Memory B cell (primary cell): ENCODE measurements at places on chromosomes 11 and 22.

DNA sequence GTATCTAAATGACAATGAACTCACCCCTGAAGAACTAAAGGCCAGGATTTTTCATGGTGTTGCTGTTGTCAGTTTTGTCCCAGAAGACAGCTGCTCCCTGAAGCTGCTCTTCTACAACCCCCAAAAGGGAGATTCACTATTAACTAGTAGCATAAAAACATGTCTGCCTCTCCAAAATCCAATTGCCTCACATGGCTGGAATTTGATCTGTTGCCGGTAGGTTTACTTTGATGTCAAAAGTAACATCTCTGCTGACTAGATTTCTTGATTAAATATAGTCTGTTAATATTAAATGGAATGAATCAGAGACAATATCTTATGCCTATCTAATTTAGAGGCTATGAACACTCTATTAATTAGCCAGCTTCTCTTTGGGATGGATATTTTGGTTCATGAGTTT lies 425.4 kb downstream of the ETS1 start:
- H3K4me1 ChIP-seq, result peaks cover 3% of the 10 kb centered on the region
- DNase-seq, result no peak
- H3K27ac ChIP-seq, result no peak overlapping the region
- H3K27me3 ChIP-seq, result no peaks in the 10 kb centered on the region

GRCh38 chr22:36419177-36419911 lies 31.6 kb upstream of the MYH9 start:
- no peaks in the 10 kb centered on the region for H3K27me3 ChIP-seq
- no peak for DNase-seq
- H3K27ac ChIP-seq, result peak overlapping the region; percentile 48
- H3K36me3 ChIP-seq, result no peaks in the 10 kb centered on the region

- H3K4me1 ChIP-seq, result no peaks in the 10 kb centered on the region
- no peaks in the 10 kb centered on the region for H3K27me3 ChIP-seq
- no peak overlapping the region for H3K4me3 ChIP-seq
- no peak overlapping the region for H3K27ac ChIP-seq
- no peaks in the 10 kb centered on the region for H3K36me3 ChIP-seq
These were observed 666.6 kb downstream of the LUZP2 start for GRCh38 chr11:25163421-25163820.

DNA sequence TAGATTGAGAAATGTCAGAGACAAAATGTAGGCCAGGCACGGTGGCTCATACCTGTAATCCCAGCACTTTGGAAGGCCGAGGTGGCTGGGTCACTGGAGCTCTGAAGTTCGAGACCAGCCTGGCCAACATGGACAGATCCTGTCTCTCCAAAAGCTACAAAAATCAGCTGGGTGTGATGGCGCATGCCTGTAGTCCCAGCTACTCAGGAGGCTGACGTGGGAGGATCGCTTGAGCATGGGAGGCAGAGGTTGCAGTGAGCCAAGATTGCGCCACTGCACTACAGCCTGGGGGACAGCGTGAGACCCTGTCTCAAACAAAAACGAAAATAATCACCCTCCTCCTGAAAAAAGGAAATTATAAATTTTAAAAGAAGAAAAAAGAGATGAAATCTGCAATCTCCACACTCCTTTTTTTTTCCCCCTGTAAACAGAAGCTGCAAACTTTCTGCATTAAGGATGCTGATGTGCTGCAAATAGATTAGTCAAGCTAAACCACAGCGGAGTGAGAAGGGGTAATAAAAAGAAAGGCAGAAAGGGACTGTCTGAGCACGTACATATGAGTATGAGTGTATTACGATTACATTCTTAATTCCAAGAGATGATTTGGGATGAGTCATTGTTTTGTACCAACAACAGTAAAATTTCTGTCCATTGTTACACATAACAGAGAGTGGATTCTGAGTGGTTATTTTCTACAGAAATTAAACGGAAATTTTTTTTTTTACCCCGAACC lies 87.3 kb downstream of the SIK3 start:
- peaks cover 23% of the 10 kb centered on the region for H3K4me1 ChIP-seq
- no peak overlapping the region for H3K27ac ChIP-seq
- peaks cover 2% of the 10 kb centered on the region for H3K36me3 ChIP-seq

GRCh38 chr22:20182365-20182764 lies 31.5 kb upstream of the CCDC188 start:
- no peaks in the 10 kb centered on the region for H3K4me1 ChIP-seq
- H3K4me3 ChIP-seq, result no peak overlapping the region
- DNase-seq, result no peak
- H3K36me3 ChIP-seq, result no peaks in the 10 kb centered on the region

GRCh38 chr11:507727-508515 lies 879 bp upstream of the RNH1 start:
- H3K4me3 ChIP-seq, result peak overlapping the region; percentile 94
- no peaks in the 10 kb centered on the region for H3K27me3 ChIP-seq
- H3K27ac ChIP-seq, result no peak overlapping the region
- DNase-seq, result no peak
- peaks cover 17% of the 10 kb centered on the region for H3K4me1 ChIP-seq
- H3K36me3 ChIP-seq, result peaks cover 4% of the 10 kb centered on the region

GRCh38 chr11:94536386-94536785 lies 7.3 kb upstream of the FUT4 start:
- H3K27ac ChIP-seq, result no peak overlapping the region
- H3K27me3 ChIP-seq, result peaks cover 12% of the 10 kb centered on the region
- no peaks in the 10 kb centered on the region for H3K4me1 ChIP-seq

DNA sequence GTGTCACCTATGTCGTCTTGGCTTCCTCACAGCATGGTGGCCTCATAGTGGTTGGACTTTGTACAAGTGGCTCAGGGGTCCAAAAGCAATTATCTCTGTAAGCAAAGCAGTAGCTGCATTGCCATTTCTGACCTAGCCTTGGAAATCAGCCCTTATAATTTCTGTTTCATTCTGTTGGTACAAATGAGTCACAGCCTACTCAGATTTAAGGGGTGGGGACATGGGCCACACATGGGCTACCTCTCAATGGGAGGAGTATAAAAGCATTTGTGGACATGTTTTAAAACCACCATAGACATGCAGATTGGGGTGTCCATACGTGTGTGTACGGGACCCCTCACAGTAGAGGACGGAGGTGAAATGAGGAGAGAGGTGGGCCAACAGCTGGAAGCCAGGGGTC lies 41.6 kb downstream of the CHRDL2 start:
- H3K27ac ChIP-seq, result no peak overlapping the region
- H3K36me3 ChIP-seq, result peaks cover 2% of the 10 kb centered on the region
- H3K4me1 ChIP-seq, result no peaks in the 10 kb centered on the region
- H3K27me3 ChIP-seq, result peaks cover 9% of the 10 kb centered on the region

- no peaks in the 10 kb centered on the region for H3K27me3 ChIP-seq
- DNase-seq, result no peak
- peaks cover 7% of the 10 kb centered on the region for H3K4me1 ChIP-seq
- no peak overlapping the region for H3K4me3 ChIP-seq
These were observed 9.6 kb downstream of the CERK start for GRCh38 chr22:46728470-46728869.

DNA sequence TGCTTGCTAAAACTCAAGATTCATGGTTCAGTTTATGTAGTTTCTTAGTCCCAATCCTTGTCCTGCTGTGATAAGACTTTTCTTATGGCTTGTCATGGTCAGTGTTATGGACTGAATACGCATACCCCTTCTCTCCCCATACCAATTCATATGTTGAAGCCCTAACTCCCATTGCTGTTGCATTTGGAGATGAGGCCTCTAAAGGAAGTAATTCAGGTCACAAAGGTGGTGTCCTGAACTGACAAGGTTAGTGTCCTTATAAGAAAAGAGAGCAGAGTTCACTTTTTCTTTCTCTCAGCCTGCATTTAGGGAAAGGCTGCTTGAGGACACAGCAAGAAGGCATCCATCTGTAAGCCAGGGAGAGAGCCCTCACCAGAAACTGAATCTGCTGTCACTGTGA lies 618.2 kb downstream of the LRRC4C start:
- no peaks in the 10 kb centered on the region for H3K36me3 ChIP-seq
- no peaks in the 10 kb centered on the region for H3K27me3 ChIP-seq
- DNase-seq, result no peak
- H3K4me3 ChIP-seq, result no peak overlapping the region
- no peak overlapping the region for H3K27ac ChIP-seq

DNA sequence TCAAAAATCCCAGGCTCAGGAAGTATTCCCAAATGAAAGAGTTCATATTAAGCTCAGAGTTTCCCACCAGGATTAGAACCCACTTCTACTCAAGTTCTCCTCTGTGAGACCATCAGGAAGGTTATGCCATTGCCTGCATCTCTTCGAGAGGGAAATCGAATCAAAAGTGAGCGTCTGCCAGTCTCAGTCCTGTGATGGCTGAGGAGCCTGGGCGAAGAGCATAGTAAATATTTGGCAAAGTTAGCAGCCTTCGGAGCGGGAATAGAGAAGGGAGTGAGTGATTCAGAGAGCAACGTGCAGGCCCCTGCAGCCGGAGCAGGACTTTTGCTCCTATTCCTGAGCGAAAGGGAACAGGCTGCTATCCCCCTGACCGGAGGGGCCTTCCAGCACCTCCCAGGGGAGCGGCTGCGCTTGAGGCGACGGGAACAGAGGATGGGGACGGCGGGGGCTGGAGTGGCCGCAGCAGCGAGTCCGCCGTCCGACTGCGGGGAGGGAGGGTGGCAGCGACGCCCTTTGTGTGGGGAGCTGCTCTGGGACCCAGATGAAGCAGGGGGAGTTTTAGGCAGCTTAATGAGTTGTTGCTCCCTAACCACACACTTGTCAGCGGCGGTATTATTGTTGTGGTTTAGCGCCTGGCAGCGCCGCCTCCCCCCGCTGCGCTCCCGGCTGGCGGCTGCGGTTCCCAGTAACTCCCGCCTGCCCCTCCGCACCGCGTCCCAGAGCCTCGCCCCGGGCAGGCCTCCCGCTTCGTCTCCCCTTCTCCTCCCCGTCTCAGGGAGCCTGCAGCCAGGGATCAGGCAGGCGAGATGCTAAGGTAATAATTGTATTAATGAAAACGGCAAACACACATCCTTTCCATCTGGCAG lies 21.7 kb upstream of the NRGN start:
- H3K27me3 ChIP-seq, result peaks cover 30% of the 10 kb centered on the region
- H3K4me1 ChIP-seq, result peaks cover 10% of the 10 kb centered on the region
- H3K27ac ChIP-seq, result no peak overlapping the region
- H3K4me3 ChIP-seq, result peak overlapping the region; percentile 69

- no peaks in the 10 kb centered on the region for H3K27me3 ChIP-seq
- H3K4me1 ChIP-seq, result peaks cover 14% of the 10 kb centered on the region
- peaks cover 10% of the 10 kb centered on the region for H3K36me3 ChIP-seq
- no peak overlapping the region for H3K27ac ChIP-seq
These were observed 64.9 kb upstream of the CHRM4 start for GRCh38 chr11:46456269-46457001.

DNA sequence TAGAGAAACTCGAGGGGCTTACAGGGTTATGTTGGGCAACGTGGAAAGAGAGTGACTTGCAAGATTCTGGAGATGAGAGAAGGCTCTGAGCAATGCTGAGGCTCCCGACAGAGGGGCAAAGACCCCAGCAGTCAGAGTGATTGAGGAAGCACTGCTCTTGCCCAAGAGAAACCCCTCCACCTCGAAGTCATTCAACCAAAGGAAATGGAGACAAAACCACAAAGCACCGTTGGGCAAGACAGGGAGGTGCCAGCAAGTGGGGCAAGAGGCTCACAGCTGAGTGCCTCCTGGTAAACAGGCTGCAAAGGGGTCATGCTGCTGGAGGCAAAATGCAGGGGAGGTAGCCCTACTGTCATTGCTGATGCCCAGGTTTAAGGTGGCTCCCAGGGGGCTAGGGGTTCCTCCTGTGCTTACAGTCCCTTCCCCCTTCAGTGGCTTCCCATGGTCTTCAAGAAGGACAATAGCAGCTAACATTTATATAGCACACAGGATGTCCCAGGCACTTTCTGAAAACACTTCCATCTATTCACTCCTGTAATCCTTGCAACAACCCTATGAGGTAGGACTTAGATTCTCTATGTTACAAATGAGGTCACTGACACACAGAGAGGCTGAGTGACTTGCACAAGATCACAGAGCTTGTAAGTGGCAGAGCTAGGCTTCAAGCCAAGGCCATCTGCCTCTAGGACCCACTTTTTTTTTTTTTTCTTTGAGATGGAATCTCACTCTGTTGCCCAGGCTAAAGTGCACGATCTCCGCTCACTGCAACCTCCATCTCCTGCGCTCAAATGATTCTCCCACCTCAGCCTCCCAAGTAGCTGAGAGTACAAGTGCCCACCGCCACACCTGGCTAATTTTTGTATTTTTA lies 18.1 kb upstream of the MYH9 start:
- H3K27ac ChIP-seq, result peak overlapping the region; percentile 89
- no peaks in the 10 kb centered on the region for H3K27me3 ChIP-seq
- peaks cover 43% of the 10 kb centered on the region for H3K4me1 ChIP-seq
- no peaks in the 10 kb centered on the region for H3K36me3 ChIP-seq

- peak overlapping the region; percentile 62 for H3K4me3 ChIP-seq
- no peaks in the 10 kb centered on the region for H3K27me3 ChIP-seq
- peak overlapping the region; percentile 91 for H3K27ac ChIP-seq
These were observed 37.9 kb downstream of the CELF1 start for GRCh38 chr11:47514825-47515647.

DNA sequence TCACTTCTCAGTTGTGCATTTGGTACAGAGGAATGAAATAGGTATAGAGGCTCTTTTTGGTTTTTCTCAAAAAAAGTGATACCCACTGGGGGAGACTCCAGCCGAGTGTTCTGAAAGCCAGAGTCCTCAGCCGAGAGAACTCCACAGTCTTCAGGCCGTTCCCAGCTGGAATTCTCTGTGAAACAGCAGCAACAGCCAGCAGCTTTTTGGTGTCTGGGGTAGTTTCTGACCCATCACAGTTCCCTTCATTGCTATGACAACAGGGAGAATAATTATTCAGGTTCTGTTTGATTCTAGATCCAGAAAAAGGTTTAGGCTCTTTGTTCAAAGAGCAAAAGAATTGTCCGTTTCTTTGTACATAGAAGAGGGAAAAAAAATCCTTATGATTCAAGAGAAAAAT lies 84.6 kb downstream of the C22orf31 start:
- no peak overlapping the region for H3K4me3 ChIP-seq
- no peaks in the 10 kb centered on the region for H3K4me1 ChIP-seq
- DNase-seq, result no peak
- peaks cover 9% of the 10 kb centered on the region for H3K27me3 ChIP-seq
- H3K36me3 ChIP-seq, result no peaks in the 10 kb centered on the region
- no peak overlapping the region for H3K27ac ChIP-seq

DNA sequence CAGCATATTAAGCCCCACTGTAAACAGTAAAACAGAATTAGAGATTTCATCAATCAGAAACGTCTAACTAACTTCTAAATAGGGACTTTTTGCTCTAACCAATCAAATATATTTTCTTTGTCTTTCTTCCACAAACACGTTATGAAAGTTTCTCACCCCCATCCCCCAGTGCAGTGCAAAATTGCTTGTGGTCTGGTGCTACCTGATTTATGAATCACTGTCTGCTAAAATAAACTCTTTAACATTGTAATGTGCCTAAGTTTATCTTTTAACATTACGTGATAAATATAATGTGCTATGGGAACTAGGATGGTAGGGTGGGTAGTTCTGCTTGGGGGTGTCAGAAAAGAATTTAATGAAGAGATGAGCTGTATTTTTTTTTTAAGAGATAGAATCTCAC lies 47.3 kb upstream of the SLC5A1 start:
- no peak overlapping the region for H3K4me3 ChIP-seq
- H3K4me1 ChIP-seq, result no peaks in the 10 kb centered on the region
- no peak overlapping the region for H3K27ac ChIP-seq
- H3K36me3 ChIP-seq, result no peaks in the 10 kb centered on the region
- H3K27me3 ChIP-seq, result peaks cover 14% of the 10 kb centered on the region

GRCh38 chr11:12380565-12381325 lies 3.4 kb downstream of the PARVA start:
- no peak for DNase-seq
- H3K4me3 ChIP-seq, result no peak overlapping the region
- H3K4me1 ChIP-seq, result no peaks in the 10 kb centered on the region
- H3K27ac ChIP-seq, result no peak overlapping the region
